ENCODE measurements at places on chromosomes 5 and 9. TPM values are rescaled to one million over a fixed set of nuclear protein-coding genes. Genes with fewer than 3 reads are reported as not detected.

Gene INSL4
- total RNA-seq = not detected

Gene VCP
- total RNA-seq = 220 TPM

Gene BTNL8
- total RNA-seq = not detected

Gene ZCCHC10
- 12.3 TPM for total RNA-seq

Data from fibroblast of lung (primary cell).